ENCODE measurements at places on chromosomes 16 and 17.

DNA sequence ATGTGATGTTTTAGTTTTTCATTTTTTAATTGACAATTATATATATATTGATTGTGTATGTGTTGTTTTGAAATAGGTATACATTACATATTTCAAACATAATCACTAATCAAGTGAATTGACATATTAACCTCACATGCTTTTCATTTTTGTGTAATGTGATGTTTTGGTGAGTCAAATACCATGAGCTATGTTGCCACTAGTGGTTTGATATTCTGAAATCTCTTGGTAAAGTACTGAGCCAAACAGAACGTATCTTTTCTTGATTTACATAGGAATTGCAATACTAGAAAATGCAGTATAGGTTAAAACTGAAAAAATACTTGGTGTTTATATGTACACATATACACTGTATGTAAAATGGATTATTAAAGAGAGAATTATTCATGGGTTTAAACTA is 65.2 kb upstream of the SIAH1 start:
- ATAC-seq = no peak

- no peak for ATAC-seq
Measured at GRCh38 chr17:35192708-35193107, 1.5 kb downstream of the SLC35G3 start.

GRCh38 chr16:5971924-5972323 is 874.3 kb upstream of the EEF2KMT start:
- ATAC-seq = no peak

DNA sequence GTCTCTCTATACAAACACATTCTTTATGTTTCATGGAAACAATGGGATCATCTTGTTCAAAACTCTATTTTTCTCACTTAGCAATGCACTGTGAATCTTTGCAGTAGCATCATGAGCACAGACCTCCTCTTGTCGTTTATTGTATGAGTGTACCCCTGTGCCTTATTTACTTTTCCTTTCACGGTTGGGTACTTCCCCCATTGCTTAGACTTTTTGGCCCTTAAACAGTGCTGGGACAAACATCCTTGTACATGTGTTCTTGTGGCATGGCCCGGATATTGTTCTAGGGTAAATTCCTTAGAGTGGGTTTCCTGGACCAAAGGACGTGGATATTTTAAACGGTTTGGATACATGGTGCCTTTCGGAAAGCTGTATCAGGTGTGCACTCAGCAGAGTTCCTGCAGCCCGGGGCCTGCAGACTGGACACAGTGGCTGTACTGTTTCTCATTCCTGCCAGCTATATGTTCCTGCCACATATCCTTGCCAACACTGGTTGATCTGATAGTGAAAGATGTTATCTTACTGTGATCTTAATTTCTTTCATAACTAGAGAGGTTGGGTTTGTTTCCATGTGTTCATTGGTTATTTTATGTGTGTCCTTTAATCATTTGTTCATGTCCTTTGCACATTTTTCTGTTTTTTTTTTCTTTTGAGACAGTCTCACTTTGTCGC is 111.1 kb downstream of the OR1D5 start:
- ATAC-seq = no peak

DNA sequence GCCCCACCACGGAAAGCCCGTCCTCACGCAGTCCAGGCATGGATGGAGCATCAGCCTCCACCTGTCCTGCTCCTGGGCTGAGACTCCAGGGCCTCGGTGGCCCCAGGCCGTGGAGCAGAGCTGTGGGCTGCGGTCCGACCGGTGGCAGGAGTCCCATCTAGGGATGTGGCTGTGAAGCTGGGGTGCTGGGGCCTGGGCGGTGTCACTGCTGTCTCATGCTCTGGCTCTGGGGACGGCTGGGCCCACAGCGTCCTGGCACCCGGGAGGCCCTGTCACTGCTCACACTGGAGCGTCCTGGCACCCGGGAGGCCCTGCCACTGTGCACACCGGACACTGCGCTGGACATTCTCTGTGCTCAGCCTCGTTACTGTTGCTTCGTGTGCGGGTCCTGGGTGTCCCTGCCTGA is 8.4 kb downstream of the BAIAP2 start:
- ATAC-seq = no peak

DNA sequence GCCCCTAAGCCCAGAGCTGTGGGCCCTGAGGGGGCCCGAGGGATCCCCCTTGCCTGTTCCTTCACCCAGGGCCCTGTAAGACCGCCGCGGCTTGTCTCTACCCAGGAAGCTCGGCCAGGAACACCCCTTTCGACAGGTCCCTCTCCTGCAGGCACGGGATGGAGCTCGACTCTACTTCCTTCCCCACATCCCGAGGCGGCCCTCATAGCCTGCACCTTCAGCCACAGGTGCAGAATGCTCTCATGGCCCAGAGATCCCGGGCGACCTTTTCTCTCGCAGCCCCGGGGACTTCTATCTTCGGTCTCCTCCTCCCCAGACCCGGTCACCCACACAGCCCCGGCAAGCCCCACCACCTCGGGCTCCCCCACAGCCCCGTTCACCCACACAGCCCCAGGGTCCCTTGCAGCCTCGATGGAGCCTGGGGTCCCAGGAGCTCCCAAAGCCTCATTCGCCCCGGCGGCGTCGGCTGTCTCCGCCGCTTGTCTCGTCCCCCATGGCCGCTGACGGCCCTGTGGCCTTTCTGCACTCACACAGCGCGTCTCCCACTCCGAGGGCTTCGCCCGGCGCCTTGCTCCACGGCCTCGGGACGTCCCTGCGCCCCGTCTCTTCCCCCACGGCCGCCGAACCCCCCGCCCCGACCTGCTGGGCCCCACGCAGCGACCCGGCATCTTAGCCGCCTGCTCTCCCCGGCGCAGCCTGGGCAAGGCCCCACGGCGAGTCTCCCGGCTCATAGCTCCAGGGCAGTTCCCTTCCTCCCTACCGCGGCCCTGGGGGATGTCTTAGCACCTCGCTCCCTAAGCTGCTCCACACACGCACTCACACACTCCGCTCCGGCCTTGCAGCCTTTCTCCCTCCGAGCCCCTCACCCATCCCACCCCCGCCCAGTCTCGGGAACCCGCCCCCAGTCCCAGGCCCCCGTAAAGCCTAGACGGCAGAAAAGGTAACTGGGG is 650 bp downstream of the KIAA0753 start:
- peak; percentile 53 for ATAC-seq

GRCh38 chr17:49579522-49579921 is 3.9 kb downstream of the NXPH3 start:
- ATAC-seq = no peak

DNA sequence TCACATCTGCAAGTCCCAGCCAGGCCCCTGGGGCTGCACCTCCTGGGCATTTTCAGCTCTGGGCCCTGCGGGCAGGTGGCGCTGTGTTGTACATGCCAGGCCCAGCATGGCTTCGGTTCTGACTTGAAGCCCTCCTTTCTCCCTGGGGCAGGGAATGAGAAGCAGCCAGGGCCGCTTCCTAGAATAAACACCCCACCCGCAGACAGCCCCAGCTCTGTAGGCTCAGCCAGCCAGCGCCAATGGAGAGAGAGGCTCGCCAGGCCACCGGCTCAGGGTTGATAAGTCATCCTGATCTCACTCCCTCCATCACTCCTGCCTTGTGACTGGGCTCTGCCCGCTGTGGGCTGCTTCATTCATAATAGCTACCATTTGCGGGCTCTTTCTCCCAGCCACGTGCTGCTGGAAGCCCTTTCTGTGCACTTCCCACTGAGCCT is 6.0 kb upstream of the GLIS2 start:
- ATAC-seq = peak; percentile 13

Data from motor neuron (in vitro differentiated cells).